ENCODE measurements at places on chromosomes 12 and 14.

GRCh38 chr12:32091696-32092095 lies 15.0 kb upstream of the BICD1 start:
- DNase-seq, result no peak

DNA sequence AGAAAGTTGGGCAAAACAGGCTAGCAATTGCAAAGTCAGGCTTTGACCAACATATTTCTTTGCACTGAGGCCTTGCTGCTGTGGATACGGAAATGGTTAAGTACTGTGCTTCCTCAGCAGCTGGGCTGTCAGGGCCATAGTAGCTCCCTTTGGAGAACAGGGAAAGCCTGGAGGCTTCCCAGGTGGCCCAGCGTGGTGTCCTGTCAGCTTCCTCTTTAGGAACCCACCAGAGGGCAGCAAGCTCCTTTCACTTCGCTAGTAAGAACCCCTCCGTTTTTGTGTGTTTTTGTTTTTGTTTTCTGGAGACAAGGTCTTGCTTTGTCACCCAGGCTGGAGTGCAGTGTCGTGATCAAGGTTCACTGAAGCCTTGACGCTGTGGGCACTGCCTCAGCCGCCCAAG lies 1.7 kb upstream of the CFAP251 start:
- DNase-seq, result no peak

DNA sequence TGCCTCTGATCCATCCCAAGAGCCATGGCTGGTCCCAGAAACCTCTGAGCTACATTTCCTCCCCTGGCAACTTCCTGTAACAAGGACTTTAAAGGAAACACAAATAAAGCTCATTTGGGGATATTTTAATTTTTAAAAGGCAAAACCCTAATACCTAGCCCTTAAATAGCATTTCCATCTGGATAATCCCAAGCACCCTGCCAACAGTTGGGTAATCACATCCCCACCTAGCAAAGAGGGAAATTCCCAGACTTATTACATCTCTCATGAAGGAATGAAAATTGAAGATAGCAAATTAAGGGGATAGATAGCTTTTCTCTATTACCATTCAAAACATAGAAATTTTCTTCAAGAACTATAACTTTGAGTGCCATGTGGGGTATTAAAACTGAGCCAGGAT lies 213.7 kb upstream of the BMP4 start:
- DNase-seq, result no peak

- DNase-seq, result no peak
These were observed 227.6 kb upstream of the PDE3A start for GRCh38 chr12:20140751-20141150.

GRCh38 chr14:24315243-24315806 lies 4.0 kb downstream of the LTB4R start:
- no peak for DNase-seq

DNA sequence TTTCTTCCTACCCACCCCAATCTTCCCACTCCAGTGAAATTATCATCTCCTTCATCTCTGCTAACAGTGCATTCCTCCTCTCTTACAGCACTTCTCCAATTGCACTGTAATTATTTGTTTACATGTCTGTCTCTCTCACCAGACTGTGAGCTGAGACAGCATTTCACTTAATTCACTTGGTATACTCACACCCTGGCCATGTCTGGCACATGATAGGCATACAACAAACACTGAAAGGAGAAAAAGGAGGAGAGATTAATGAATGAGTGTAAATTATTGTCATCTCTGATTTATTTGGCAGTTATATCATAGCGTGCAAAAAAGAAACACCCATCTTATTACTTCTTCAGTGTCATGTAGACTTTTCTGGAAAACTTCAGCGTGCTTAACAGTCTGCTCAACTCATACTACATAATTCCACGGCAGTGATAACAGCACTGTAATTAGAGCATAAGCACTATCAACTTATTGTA lies 452.3 kb downstream of the ADAMTS20 start:
- no peak for DNase-seq

DNA sequence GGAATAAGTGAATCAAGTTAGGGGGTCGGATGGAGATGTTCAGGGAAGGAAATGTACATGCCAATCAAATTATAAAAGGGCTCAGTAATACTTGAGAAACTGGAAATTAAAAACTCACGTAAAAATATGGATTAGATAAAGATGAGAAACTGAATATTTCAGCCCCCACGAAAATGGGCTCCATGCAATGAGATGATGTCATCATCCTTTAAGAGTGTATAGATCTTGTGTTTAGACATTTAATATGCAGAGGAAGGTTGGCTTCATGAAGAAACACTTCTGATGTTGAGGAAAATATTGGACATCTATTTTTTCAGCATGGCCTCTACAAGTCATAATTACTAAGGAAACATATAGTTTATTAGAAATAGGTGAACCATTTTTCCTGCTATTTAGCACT lies 9.5 kb downstream of the TBC1D30 start:
- DNase-seq, result no peak

GRCh38 chr12:81699551-81699950 lies 59.6 kb downstream of the PPFIA2 start:
- no peak for DNase-seq

DNA sequence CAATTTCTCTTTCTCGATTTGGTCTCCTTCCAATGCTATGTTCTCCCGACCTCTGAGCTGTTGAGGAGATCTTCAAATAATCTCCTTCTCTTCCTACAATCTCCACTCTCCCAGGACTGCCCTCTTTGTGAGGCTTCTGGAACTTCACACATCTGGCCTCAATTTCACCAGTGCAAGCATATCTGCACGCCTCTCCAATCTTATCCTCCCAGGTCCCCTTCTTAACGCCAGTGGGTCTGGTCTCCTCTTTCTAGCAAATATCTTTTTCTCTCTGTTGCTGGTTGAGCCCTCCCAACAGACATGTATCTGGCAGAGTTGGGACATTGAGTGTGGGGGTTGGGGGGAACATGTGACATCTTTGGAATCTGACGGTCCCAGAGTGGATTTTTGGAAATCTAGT lies 17.9 kb downstream of the RTL1 start:
- no peak for DNase-seq

GRCh38 chr12:1536817-1537216 lies 57.6 kb downstream of the FBXL14 start:
- DNase-seq, result no peak

DNA sequence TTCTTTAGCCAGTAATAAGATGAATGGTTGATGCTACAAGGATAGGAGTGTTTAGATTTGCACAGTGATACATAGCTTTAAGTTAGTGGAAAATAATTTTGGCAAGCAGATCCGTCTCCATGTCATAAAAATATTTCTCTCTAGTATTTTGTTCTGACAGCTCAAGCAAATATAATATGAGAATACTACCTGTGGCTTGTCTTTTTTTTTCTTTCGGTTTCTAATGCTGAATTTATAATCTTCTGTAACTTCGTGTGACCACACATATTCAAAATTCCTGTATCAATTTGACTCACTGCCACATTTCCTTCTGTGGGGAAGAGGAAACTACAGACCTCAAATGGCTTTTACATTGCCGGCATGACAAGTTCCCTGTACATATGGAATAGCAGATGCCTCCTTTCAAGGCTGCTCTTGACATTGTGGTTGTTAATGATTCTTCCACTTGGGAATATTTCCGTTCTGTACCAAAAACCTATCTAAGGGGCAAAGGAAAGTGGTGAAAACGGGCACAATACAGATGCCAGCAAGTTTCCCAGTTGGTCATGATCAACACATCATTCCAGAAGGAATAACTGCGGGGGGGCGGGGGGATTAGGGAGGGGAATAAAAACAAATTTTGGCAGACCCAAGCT lies 103.6 kb upstream of the CCDC91 start:
- no peak for DNase-seq

DNA sequence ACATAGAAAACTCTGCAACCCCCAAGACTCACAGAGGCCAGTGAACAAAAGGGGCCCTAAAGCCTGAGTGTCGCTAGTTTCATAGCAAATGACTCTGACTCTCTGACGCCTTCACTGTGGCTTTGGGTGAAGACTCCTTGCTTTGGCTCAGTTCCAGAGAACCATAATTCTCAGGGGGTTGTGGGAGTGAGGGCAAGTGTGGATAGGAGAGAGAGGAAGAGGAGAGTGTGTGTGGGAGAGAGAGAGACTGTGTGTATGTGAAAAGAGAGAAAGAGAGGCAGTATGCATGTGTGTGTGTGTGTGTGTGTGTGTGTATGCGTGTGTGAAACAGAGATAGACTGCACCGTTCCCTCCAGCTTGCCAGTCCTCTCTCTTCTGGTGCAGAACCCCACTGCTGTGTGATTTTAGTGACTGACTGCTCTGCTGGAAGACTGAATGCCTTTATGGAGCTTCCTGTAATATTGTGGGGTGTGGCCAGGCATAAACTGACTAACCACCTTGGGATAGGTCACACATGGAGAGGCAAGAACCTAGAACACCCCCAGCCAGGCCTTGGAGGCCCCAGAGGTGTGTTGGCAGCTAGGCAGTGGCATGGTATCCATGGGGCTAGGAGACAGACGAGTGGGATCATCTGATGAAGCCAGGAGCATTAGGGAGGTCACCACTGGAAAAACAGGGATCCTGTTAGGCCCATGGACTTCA lies 45.9 kb upstream of the STXBP6 start:
- DNase-seq, result no peak

DNA sequence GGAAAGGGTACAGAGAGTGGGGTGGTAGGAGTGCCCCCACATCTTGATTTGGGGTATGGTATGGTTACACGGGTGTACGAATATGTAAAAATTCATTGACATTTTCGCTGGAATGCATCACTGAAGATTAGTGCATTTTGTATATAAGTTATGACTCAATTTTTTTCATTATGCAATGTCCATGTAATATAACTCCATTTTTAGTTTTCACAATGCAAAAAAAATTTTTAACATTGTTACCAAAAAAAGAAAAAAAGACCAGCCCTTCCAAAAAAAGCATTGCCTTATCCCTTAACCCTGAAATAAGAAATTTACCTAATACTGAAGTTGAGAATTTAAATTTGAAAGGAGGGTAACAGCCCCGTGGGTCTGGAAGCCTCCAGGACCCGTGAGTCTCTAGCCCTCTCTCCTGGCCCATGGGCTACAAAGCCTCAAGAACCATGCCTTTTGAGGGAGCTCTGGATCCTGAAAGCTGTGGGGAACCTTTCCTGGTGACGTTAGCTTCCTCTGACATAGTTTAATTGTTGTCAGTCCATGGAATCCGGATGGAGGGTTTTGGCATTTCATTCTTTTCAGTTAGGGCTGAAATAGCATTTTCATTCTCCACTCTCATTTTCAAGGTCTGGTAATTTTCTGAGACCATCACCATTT lies 55.6 kb upstream of the ACTN1 start:
- DNase-seq, result no peak

DNA sequence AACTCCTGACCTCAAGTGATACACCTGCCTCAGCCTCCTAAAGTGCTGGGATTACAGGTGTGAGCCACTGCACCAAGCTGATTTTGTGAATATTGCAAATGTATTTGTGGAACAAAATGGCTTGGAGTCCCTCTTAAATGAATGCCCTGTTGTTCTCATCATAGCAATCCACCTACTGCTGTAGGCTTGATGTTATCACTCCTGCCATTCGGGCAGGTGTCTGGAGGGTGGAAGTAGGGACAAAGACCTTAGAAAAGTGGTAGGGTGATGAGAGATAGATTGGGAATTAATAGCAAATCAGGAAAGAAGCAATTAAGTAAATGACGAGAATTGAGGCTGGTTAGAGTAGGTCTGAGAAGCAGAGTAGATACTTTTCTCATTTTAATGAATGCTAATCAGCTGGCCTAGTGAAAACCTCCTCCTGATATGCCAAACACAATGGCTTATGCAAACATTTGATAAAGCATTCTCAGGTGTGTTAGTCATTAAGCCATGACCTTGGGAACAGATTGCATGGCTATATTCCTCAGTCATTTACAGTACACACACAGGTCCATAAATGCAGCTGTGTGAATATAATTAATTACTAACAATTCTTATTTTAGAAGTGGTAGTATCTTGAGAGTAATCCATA lies 60.5 kb upstream of the USP44 start:
- DNase-seq, result peak; percentile 15

DNA sequence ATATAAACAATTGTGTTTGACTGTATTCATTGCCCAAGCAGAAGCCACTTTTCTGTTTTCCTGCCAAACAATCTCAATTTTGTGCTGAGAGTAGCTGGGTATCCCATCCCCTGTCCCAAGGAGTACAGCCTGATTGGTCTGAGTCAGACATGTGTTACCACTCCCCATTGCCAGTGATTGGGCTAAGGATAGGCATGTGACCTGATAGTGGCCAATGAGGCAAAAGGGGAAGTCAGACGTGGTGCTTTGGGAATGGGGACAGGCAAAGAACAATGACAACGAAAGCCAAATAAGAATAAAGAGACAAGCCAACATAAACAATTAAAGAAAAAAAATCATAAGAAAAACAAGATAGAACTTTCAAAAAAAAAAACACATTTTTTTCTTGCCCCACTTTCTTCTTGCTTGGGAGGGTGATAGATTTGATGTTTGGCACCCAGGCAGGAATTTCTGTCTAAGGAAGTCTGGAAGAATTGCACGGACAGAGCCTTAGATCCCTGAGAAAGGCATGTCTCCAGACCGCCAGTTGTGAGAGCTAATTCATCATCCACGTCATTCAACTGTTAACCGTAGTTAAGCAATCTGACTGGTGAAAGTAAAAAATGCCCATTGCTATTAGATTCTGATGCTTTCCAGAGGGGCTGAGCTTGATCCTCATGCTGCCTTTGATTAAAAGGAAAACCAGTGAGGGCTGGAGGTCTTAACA lies 626.6 kb upstream of the TMEM132C start:
- no peak for DNase-seq

- DNase-seq, result no peak
These were observed 6.5 kb upstream of the PLXNC1 start for GRCh38 chr12:94141892-94142291.

DNA sequence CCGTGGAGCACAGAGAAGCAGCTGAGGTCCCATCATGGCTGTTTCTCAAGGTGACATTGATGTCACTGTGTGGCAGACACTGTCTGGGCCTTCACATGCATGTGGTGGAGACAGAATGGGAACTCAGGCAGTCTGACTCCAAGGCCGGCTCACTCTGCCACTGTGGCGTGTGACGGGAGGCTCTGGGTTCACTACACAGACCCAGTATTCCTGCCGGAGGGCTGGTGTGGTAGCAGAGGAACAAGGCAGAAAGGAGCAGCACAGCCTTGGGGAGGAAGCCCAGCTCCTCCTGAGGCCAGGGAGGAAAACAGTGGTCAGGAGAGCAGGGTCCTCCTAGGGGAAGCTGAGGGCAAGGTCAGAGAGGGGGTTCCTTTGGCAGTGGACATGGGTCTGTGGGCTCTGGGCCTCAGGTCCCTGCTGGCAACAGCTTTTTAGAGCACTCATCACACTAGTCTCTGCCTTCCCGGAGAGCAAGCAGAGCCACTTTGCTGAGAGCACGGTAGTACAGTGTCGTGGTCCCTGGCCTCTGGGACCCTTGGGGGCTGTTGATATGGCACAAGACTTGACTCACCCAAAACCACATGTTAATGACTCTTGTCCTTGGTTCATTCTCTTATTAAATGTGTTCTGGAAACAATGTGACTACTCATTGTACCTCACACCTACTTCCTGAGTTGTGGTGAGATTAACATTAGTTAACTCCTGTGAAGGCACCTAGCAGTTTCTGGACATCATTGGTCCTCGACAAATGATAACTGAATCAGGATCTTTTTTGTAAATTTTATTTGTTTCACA lies 21.3 kb downstream of the DCAF4 start:
- DNase-seq, result no peak

- no peak for DNase-seq
These were observed 16.5 kb upstream of the GABARAPL1 start for GRCh38 chr12:10196210-10196609.

GRCh38 chr12:125185740-125186470 lies 120.7 kb downstream of the AACS start:
- peak; percentile 80 for DNase-seq

GRCh38 chr12:53939141-53940108 lies 794 bp downstream of the HOXC13 start:
- DNase-seq, result no peak

- no peak for DNase-seq
These were observed 25.2 kb downstream of the SINHCAF start for GRCh38 chr12:31300783-31301182.
